T-cell (primary cell): ENCODE measurements at places on chromosomes 7 and 10.

GRCh38 chr7:151608031-151608551 is 88.4 kb upstream of the RHEB start:
- DNase-seq, result no peak

DNA sequence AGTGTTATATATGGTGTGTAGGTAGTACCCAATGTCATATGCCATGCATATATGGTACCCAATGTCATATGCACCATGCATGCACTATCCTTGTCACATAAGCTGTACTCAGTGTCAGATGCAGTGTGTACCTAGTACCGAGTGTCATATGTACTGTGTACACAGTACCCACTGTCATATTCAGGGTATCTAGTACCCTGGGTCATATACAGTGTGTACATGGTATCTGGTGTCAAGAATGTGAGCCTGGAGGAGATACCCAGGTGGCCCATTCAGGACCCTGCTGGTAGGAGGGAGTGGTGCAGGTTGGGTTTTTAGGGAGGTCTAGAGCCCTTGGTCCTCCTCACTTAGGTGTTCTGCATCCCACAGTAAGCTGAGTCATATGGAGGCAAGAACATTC is 1.8 kb downstream of the ZMYND11 start:
- peak; percentile 29 for DNase-seq

DNA sequence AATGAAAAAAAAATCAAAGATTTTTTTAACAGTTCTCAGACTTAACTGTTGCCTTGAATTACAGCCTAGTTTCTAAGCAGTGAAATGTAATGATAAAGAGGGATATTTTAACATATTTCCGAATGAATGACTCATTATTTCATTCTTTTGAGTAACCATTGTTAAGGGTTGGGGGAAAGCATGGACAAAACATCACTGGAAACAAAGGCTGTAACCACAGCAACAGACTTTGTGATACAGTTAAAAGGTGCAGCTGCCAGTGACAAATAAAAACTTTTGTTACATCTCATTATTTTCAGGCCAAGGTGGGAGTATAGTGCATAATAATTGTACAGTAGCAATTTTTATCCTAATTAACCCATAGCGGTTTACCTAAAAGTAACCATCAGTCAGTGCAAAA is 172.6 kb downstream of the LRRTM3 start:
- no peak for DNase-seq

- no peak for DNase-seq
These were observed 529.1 kb upstream of the POM121L12 start for GRCh38 chr7:52506325-52506724.

GRCh38 chr7:151244196-151244840 is 4.2 kb downstream of the SMARCD3 start:
- DNase-seq, result no peak

DNA sequence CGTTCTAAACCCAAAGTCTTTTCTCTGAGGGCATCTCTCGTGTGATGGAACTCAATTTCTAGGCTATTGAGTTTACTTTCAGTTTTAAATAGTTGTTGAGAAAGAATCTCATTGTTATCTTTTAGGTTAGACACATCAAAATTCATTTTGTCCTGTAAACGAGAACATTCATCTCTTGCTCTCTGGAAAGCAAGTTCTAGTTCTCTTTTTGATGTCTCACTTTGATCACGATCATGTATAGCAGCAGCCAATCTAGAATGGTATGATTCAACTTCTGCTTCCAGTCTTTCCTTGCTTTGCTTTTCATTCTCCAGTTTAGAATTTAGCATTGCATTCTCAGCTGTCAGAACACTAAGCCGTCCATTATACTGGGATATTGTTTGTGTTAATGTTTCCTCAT is 65.1 kb downstream of the ANKRD26 start:
- DNase-seq, result no peak

DNA sequence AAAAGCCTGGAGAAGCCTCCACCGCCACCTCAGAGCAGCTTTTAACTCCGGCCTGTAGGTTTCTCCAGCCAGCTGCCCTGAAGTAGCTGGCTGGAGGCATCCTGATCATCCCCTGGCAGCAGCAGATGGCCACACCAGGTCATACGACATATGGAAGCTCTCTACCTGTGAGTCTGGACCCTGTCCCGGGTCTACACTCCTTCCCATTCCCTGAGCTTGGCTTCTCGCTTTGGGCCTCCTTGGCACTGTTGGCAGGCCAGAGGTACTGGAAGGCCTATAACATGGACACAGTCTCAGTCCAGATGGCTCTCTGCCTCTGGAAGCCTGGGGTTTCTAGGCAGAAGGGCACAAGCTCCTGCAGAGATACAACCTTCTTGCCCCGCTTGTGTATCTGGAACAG is 43.5 kb upstream of the TRIM8 start:
- no peak for DNase-seq
